Stimulated activated CD8-positive, alpha-beta memory T cell treated with anti-CD3 and anti-CD28 coated beads, Interleukin-4, amount 100 ng/mL, for 4 hours (primary cell): ENCODE measurements at places on chromosomes 5 and 9.

GRCh38 chr9:132730054-132731033, 60.1 kb downstream of the GTF3C4 start:
- DNase-seq, result no peak

- no peak for DNase-seq
Observed at GRCh38 chr9:134663753-134664415, 22.3 kb downstream of the COL5A1 start.

- DNase-seq, result no peak
Observed at GRCh38 chr5:53011233-53011632, 22.1 kb downstream of the ITGA2 start.

DNA sequence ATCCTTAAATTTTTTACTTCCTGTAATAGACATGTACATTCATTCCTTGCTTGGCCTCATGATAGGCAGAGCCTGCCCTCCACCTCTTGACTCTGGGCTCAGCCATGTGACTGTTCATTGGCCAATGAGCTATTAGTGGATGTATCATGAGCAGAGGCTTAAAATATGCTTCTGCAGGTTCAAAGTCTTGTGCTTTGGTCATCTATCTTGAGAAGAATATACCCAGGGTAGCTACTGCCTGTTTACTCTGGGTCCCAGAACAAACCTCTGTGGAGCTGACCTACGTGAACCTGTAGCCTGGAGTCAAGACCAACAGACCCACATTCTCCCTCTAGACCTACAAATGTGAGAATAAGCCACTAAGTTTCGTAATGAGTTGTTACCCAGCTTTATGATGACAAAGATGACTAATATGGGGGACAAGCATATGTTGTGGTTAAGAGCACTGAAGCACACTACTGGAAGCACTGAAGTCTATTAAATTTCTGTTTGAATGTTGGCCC, 244.4 kb downstream of the MAST4 start:
- no peak for DNase-seq

GRCh38 chr5:8756498-8757084, 789.3 kb downstream of the SEMA5A start:
- no peak for DNase-seq

DNA sequence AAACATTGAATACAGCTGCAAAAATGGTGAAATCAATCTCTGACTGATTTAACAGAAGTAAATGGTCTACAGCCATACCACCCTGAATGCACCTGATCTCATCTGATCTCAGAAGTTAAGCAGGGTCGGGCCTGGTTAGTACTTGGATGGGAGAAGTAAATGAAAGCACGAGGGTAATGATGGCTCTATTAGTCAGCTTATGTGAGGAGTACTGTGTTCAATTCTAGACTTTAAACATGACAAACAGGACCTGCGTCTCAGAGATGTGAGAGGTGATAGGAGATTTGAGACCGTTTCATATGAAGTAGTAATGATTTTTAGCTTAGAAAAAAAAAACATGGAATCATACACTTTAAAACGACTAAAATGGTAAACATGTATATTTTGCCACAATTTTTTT, 77.1 kb upstream of the SUSD1 start:
- DNase-seq, result no peak

GRCh38 chr5:157618191-157618765, 34.0 kb downstream of the SOX30 start:
- DNase-seq, result no peak

DNA sequence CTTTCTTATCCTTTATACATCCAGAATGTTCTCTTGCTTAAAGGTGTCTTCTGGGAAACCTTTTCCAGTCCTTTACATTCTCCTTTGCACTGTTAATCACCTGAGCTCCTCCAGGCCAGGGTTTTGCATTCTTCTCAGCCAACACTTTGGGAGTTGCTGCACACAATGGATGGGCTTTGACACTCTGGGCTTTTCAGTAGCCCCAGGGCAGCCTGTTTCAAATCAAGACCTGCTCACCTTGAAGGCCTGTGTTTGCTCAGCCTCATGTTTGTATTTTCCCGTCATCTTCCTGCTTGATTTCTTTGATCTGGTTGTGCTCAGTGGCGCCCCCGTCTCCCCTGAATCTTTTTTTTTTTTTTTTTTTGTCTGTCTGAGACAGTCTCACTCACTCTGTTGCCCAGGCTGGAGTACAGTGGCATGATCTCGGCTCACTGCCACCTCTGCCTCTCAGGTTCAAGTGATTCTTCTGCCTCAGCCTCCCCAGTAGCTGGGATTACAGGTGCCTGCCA, 41.0 kb downstream of the DMRT1 start:
- DNase-seq, result no peak

GRCh38 chr5:77791356-77791755, 15.2 kb upstream of the TBCA start:
- DNase-seq, result no peak

DNA sequence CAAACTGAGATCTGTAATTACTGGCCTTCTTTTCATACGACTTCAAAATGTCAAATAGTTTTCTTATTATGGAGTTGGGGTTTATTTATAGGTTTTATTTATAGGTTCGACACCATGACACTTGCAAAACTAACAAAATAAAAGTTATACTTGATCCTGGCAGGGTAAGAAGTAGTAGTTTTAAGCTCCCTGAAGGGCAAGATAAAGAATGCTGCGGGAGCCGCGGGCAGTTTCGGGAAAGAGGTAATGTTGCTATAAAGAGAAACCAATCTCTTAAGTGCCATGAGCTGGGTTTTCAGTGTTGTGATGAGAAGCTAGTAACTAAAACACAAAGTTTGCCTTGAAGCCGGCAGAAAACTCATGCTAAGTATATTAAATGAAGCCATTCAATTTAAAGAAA, 24.8 kb downstream of the PTPN3 start:
- no peak for DNase-seq

GRCh38 chr9:98148486-98148885, 29.5 kb upstream of the TRIM14 start:
- no peak for DNase-seq

DNA sequence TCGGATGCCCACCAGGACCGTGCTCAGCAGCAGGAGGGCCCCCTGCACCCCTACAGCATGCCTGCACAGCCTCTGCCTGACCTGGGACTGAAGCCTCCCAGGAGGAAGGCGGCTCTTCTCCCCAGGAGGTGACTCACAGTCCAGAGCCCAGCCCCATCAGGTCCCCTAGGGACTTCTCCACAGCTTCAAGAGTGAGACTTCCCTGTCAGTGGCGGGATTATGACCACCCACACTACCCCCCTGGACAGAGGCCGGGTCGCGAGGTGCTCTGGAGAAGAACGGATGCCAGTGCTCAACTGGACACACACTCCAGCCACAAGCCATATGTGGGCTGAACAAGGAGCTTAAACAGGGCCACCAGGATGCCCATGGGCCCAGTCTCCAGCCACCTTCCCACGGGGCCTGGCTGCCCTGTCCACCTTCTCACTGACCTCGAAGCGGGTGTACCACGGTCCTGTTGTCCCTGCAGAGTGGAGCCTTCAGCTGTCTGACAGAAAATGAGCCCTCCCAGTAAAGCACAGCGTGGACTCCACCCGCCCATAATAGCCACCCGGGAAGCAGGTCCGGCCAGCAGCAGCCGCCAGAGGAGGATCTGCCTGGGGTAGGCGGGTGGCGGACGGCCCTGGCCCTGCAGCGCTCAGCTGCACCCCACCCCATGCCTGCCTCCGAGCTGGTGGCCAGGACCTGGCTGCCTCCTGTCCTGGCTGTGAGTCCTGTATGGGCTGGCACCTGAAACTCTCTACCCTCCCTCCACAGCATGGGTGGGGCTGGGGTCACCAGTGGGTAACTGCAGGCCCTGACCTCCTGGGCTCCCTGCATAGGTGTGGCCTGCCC, 54.7 kb downstream of the SEMA4D start:
- DNase-seq, result no peak

DNA sequence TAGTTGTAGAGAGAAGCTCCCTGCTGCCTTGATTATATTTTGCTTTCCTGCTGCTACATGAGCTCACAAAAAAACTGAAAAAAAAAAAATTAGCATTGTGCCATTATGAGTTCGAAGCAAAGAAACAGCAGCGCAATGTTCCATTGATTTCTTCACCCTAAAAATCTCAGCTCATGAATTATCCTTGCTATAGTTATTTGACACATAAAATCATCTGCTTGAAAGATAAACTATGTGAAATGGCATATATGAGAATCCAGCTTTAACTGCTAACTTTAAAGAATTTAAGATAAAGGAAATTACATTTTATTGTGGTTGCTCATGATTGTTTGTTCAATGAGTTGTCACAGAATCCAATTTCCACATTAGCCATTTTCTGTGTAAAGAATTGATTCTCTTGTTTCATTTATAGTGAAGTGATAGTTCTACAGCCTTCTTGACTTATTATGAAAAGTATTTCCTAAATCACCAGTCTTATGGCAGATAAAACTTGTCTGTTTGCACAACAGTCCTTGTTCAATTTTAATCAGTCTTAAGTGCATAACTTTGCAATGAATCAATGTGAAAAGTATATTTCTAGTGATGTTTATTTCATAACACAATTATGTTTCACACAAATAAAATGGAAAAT, 1275.0 kb upstream of the CDH9 start:
- DNase-seq, result no peak

DNA sequence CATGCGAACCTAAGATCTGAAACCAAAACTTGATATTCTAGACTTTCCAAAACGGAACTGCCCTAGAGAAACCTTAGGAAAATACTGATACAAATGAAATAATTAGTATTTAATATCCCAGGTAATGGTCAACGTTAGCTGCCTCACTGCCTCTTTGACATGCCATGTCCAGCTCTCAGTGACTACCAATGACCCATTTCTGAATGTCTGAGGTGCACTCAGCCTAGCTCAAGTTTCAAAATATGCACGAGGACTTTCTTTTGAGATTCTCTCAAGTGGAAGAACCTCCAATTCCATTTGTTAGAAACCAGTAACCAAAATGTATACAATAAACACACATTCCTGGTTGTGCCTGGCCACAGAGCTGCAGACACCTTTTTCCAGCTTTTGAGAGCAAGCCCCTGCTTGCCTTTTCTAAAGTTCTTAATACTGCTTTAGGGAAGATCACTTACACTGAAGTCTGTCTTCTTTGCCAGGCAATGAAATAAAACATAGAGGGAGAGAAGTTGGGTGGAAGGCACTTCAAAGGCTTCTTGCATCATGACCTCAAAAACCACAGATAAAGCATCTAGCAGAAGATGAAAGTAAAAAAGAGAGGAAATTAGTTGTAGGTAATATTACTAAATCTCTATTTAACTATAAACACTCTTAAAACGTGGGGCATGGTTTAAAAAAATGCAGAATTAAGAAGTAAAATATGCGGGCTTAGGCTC, 87.9 kb downstream of the MRPS27 start:
- DNase-seq, result no peak

- DNase-seq, result no peak
Observed at GRCh38 chr9:130008538-130008937, 34.5 kb downstream of the FNBP1 start.

DNA sequence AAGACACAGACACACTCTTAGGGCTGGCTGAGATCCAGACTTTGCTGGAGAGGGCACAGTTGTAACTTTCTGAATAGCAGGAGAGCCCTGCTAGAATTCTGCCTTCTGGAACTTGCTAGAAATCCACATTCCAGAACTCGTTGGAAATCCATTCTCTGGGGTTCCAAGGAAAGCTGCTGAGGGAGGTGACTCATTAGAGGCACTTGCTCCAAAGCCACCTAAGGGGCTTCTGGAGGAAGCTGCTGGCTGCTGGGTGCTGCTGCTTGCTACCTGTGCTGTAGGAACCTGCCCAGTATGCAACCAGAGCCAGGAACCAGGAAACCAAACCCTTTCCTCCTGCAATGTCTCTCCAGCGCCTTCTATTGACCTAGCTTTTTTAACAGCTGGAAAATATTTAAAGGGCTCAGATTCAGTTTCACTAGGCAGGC, 4.1 kb upstream of the TLE4 start:
- no peak for DNase-seq

- DNase-seq, result no peak
Observed at GRCh38 chr5:5383461-5383860, 39.0 kb upstream of the ICE1 start.

- DNase-seq, result no peak
Observed at GRCh38 chr5:149550268-149550583, 1.0 kb downstream of the CSNK1A1 start.

GRCh38 chr5:107284822-107285525, 385.8 kb downstream of the EFNA5 start:
- DNase-seq, result no peak

- no peak for DNase-seq
Observed at GRCh38 chr5:110852053-110852452, 113.2 kb downstream of the SLC25A46 start.

DNA sequence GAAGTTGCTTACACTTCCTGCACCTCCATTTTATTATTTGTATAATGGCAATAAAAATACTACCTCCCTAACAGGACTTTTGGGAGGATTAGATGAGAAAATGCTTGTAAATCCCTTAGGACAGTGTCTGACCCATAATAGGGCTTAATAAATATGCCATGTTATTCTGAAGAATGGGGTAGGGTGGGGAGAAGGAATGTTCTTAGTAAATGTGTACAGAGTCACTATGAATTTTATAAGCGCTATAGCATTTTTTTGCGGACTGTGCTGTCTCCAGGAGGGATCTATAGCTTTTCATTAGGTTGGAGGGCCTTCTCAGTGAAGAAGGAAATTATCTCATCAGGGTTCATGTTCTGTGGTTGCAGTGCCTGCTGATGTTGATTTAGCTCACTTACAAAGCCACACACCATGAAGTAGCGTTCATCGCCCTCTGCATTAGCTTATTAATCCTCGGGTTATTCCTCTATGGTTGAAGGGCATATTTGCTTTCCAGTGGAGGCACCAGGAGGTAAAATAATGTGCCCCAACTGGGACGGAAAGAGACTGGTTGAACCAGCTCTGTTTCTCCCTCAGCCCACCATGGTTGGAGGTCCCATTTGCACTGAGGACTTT, 497.1 kb downstream of the ARHGEF28 start:
- DNase-seq, result no peak

GRCh38 chr5:154697371-154697770, 57.8 kb upstream of the LARP1 start:
- no peak for DNase-seq

- no peak for DNase-seq
Observed at GRCh38 chr5:142277796-142278195, 47.0 kb downstream of the SPRY4 start.

GRCh38 chr9:89522261-89522958, 24.5 kb upstream of the SEMA4D start:
- DNase-seq, result peak; percentile 51

DNA sequence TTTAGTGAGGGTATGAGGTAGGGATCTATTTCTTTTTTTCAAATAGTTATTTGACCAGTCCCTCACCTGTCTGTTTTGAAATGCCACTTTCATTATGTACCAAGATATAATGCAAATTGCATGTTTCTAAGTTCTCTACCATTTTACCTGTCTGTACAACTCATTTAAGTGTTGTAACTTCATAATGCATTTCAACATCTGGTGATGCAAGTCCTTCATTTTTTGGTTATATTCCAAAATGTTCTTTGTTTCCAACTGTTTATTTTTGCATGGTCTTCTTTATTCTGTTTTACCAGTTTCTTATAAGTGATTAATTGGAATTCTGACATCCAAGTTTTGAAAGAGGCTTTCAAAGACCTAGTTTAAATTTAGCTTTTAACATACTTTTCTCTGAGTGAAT, 26.8 kb downstream of the TDRD7 start:
- no peak for DNase-seq

DNA sequence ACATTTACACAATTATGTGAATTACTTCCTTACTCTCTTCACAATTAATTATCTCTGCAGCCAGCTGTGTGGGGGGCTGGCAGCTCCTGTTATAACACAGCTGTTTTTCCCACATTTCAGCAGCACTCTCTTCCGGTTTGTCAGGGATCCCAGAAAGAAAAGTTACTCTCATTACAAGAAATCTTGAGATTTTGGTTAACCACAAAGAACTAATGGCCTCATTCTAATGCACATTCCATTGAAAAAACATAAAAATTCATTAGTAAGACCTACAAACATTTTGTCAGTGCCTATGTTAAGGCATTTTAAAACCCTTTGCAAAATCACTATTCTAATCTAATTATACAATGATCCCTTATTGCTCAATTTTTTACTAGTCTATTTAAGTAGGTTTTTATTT, 64.1 kb downstream of the PDE4D start:
- DNase-seq, result no peak
